ENCODE measurements at places on chromosomes 12 and 14. TPM values are rescaled to one million over a fixed set of nuclear protein-coding genes. Genes with fewer than 3 reads are reported as not detected.

The CSAD gene
- polyA plus RNA-seq, result 41.9 TPM

The SCN8A gene
- 14.2 TPM for polyA plus RNA-seq

The KCNJ8 gene
- polyA plus RNA-seq, result 0.34 TPM

The PROX2 gene
- not detected for polyA plus RNA-seq

The OR10G3 gene
- not detected for polyA plus RNA-seq

The ATL1 gene
- 70.4 TPM for polyA plus RNA-seq
